Stimulated activated naive CD8-positive, alpha-beta T cell treated with anti-CD3 and anti-CD28 coated beads, Interleukin-15, Interleukin-2, amounts not matched to agents 100 U/mL and 50 U/mL, for 24 hours (primary cell): ENCODE measurements at places on chromosomes 13 and 19.

GRCh38 chr13:98939660-98940191, 38.1 kb downstream of the DOCK9 start:
- no peak for DNase-seq

GRCh38 chr13:41503356-41503755, 46.0 kb downstream of the RGCC start:
- no peak for DNase-seq

GRCh38 chr19:10991521-10992081, 30.8 kb downstream of the SMARCA4 start:
- DNase-seq = no peak

GRCh38 chr19:7865262-7865911, 8.8 kb downstream of the PRR36 start:
- DNase-seq = no peak

DNA sequence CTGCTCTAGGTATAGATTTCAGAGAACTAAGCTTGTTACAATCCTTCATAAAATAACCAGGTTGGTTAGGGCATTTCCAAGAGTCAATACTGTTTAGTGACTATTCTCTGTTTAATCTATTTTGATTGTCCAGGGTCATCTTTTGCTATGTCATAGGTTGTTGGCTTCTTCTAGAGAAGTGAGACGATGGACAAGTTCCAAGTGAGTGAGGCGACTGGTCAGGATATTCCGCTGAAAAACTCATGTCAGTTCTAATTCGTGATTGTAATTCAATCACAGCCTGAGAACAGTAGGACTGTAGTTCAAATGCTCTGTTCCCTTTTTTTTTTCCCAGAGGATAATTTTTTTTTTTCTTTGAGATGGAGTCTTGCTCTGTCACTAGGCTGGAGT, 15.8 kb upstream of the ALOX5AP start:
- no peak for DNase-seq

DNA sequence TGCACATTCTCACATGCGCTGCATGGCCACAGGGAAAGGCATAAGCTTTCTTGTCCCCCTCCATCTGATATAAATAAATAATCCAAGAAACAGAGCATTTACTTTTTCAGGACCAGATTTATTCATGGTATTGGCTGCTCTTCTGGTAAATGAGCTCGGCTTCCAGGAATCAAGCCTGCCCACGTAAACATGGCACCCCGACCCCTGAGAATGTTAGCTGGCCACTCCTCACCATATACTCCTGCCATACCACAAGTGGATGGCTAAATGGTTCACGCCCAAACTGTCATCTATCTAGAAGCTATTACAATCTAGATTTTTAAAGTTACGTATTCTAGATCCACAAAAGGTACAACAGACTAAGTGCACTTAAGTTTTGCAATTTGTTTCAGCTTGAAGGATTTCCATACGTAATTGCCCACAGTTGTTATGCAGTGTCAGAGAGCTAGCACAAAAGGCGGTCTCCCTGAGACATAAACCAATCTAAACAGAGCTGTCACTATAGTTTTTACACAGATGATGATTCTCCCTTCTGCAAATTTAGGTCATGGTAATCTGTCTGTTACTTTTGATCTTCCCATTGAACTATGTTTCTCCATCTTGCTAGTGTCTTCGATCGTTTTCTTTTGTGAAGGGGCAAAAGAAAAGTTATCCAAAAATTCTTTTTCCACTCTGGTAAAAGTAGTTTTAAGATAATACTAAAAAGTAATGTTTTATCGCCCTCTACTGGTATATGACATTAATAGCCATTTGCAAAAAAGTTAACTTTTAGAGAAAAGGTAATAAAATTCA, 16.2 kb upstream of the FOXO1 start:
- no peak for DNase-seq

DNA sequence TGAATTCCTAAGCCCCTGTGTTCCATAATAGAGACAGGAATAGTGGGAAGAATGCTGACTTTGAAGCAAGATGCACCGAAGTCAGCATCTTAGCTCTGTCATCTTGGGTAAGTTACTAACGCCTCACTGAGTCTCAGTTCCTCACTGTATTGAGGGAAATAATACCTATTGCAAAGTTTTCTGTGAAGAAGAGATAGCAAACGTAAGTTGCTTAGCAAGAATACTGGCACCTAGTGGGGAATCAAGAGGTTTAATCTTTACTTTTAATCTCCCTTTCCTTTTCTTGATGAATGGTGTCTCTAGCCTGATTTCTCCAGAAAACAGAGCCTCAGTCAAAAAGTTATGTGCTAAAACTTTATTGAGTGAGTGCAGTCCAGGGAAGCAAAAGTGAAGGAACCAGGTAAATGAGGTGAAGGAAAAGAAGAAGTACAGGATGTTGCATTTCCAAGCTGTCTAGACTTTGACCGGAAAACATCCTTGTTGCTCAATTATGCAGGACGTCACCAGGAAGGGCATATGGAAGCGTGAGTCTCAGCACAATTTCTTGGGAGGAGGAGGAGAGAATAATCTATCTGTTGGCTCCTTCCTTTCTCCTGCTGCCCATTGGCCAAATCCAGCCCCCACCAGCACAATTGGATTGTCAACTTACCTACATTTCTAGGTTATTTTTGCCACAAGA, 210.0 kb downstream of the B3GLCT start:
- no peak for DNase-seq
